ENCODE measurements at places on chromosomes 7 and 10. TPM values are rescaled to one million over a fixed set of nuclear protein-coding genes. Genes with fewer than 3 reads are reported as not detected.

GRCh38 chr7:90842430-90842788, 246.3 kb downstream of the CDK14 start:
- no peak for DNase-seq

Gene TAS2R5
- total RNA-seq = 1.3 TPM

DNA sequence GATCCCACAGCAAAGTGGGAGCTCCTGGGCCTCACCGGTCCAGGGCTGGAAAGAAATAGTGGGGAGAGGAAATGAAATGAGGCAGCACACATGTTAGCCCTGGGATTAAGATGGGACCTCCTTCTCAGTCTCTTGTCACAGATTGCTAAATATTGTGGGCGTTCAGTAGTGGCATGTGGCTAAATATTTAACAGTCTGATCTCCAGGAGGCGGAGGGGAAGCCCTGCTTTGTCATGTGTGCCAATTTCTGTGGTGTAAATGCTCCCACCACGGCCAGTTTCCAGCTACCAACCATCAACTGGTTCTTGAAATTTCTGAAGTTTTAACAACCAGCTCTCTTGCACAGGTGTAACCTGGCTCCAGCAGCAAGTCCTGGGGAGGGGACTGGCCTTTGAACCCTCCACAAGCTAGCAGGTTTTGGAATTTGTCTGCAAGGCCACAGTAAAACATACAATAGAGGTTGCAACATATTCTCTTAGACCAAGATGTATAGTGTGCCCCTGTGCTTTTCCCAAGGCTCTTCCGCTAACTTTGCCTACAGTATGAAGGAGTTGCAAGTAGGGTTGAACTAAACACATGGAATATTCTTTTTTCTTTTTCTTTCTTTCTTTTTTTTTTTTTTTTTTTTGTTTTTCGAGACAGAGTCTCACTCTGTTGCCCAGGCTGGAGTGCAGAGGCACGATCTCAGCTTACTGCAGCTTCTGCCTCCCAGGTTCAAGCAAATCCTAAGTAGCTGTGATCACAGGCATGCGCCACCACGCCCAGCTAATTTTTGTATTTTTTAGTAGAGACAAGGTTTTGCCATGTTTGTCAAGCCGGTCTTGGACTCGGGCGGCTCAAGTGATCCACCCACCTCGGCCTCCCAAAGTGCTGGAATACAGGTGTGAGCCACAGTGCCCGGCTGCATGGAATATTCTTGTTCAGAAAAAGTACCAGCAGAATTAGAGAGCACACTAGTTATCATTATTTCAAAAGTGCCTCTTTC, 103.1 kb upstream of the PCBD1 start:
- DNase-seq = no peak

GRCh38 chr10:126902157-126902556, 3.1 kb upstream of the DOCK1 start:
- no peak for DNase-seq

DNA sequence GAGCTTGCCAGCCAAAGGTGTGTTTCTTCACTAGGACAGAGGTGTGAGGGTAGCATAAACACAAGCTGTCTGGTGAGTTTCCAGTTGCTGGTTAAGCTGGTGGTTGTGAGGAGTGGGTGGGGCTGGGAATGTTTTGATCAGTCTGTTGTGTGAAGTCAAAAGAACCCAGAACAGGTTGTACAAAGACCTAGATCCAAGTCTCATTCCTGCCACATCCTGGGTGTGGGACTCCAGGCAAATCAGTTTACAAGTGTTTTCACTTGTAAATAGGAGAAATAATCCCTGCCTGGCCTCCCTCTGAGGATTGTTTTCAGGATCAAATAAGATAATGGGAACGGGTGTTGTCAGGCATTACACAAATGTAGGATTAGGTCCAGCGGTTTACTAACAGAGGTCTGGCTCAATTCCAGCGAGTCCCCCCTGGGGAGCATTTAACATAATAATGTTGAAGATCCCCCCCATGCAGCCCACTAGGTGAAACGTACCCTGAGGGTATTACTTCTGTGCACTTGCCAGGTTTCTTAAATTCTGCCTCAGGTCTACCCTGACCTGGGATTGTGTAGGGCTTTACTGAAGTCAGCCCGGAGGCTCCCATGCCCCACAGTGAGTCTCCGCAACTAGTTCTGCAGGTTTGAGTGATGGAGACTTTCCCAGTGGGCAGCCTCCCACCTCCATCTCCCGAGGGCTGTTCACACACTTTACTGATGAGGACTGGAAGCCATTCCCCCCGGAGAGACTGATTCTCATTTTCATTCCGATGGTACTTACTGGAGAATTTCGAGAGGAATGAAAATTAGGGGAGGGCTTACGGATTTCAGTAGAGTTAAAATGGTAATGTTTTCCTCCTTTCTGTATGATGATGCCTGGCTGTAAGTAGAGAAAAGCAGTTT, 2.7 kb upstream of the FRAT2 start:
- DNase-seq = no peak

Gene PLEKHS1
- 0.90 TPM for total RNA-seq

DNA sequence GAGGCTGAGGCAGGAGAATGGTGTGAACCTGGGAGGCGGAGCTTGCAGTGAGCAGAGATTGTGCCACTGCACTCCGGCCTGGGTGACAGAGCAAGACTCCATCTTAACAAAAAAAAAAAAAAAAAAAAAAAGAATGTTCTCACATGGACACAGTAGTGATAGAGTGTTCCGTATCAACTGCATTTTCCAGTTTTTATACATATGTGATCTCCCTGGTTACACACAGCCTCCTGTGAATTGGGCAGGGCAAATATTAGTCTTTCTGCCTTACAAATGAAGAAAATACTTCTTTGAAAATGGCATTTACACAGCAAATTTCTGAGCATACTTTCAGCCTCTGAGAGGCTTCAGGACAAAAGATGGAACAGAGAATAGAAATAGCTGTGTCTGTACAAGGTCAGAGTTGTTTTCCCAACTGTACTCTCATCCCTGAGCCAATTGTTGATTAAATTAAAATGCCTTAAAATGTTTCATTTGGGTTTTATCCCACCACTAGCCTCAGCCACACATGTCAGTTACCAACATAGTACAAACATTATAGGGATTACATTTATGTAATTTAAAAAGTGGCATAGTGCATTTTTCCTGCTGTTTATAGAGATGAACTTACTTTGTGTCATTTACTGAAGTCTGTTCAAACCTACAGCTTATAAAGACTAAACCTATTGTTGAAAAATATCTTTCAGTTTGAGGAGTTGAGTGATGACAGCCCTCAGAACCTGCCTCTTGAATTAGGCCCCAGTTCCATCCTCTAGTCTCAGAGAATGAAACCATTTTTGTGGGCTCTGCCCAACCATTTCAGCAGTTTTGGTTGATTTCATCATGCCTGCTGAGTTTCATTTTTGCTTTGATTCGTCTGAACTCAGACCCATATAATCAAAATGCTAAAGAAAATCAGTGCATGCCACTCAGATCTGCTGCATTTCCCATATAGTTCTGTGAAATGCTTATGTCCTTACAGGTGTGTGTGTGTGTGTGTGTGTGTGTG, 609.4 kb upstream of the C7orf33 start:
- no peak for DNase-seq

- no peak for DNase-seq
Measured at GRCh38 chr7:26648554-26648953, 215.8 kb downstream of the SKAP2 start.

DNA sequence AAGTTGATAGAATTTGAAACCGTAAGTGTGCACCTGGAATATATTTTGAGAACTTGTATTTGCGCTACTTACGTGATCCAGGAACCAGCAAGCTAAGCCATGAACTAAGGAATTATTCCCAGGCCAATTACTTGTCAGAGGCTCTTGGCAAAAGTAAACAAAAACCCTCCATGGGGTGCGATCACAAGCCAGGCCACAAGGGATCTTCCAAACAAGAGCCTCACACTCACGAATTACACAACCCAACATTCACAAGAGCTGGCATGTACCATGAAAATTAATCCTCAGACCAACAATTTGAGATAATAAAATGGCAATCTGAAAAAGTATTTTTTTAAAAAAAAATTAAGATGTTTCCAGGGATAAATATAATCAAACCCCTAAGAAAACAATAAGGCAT, 467.0 kb upstream of the AKR1E2 start:
- no peak for DNase-seq

DNA sequence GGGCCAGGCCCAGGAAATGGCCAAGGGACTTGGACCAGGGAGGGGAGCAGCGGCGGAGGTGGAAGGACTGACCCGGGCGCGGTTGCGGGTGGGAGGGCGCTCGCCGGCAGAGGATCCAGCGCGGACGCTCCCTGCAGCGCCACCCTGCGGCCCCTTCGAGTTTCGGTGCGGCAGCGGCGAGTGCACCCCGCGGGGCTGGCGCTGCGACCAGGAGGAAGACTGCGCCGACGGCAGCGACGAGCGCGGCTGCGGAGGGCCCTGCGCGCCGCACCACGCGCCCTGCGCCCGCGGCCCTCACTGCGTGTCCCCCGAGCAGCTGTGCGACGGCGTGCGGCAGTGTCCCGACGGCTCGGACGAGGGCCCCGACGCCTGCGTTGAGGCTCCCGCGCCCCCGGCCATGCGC, 16.8 kb upstream of the ZNF467 start:
- peak; percentile 60 for DNase-seq

DNA sequence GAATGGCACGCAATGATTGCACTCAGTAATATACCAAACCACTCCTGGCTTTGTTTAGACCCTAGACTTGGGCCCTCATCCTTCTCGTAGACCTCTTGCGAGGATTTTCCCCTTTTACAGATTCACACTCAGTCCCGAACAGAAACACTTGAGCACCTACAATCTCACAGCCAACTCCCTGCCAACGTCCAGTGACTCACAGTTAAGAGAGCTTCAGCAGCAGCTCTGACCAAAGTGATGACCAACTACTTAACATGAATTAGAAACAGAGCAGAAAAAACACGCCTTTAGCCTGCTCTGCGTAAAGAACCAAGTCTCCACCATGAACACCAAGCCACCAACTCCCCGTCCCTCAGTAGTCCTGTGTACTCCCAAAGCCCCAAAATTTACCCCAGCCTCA, 2.2 kb downstream of the DNAJC30 start:
- DNase-seq = no peak

Gene TLX1
- total RNA-seq = not detected

- no peak for DNase-seq
Measured at GRCh38 chr7:41882256-41882655, 179.4 kb upstream of the INHBA start.

Gene LRRC17
- total RNA-seq = 0.63 TPM

DNA sequence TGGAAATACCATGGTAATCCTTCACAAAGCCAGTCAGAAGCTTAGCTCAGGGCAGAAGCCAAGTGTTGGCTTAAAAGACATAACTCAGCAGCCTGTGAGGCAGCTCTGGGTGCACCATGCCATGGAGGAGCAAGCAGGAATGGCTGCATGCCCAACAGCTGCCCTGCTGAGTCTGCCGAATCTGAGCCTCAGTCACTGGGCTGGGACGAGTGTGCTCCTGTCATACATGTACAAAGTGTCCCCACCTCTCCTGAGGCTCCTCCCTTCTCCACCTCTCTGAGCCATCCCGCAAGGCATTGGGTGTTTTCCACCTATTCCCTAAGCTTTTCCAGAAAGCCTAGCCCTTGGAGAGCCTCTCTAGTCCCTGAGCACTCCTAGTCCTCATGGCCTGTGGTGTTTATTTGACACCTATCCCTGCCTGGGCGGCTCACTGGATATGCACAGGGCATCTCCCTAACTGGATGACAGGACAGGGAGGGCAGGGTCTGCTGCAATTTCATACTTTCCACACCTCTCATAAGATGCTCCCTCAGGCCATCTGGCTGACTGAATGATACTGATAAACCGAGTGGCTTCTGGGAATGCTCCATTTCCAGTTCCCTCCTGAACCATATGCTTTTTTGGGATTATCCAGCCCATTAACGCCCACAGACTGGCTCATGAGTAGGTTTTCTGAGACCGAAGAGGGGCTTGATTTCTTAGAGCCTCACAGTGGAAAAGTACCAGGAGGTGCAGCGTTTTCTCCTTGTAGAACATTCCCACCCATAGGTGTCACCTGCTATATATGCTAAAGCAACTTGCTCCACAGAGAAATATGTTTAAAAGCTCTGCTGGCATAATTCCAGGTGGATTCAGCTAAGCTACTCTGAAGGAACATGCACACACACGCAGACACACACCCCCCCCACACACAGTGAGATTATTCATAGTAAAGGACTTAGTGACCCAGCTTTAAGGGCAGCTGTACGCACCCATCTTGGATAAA, 199.3 kb downstream of the SNX10 start:
- DNase-seq = no peak

Gene PNLIP
- not detected for total RNA-seq

- no peak for DNase-seq
Measured at GRCh38 chr7:68977385-68978055, 620.8 kb upstream of the AUTS2 start.

DNA sequence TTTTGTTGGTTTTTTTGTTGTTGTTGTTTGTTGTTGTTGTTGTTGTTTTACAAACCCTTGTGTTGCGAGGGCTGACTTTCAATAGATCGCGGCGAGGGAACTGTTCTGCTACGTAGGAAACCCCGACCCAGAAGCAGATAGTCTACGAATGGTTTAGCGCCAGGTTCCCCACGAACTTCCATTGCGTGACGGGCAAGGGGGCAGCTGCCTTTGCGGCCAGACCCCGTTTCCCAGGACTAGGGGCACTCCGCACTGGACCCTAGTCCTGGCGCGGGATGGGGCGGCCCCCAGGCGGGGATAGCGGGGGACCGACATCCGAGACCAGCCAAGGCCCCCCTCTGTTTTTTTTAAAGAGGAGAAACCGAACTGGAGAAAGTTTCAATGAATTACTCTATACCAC, 119.6 kb downstream of the LRRTM3 start:
- DNase-seq = no peak

Gene AGR2
- not detected for total RNA-seq

GRCh38 chr10:71299071-71299785, 19.8 kb upstream of the SLC29A3 start:
- no peak for DNase-seq

GRCh38 chr10:72292223-72292691, 18.5 kb downstream of the DDIT4 start:
- no peak for DNase-seq

All from natural killer cell (primary cell).